NCI-H1092 treated with DMSO at 0.1 percent for 48 hours (cell line): ENCODE measurements at places on chromosomes 1 and 21.

DNA sequence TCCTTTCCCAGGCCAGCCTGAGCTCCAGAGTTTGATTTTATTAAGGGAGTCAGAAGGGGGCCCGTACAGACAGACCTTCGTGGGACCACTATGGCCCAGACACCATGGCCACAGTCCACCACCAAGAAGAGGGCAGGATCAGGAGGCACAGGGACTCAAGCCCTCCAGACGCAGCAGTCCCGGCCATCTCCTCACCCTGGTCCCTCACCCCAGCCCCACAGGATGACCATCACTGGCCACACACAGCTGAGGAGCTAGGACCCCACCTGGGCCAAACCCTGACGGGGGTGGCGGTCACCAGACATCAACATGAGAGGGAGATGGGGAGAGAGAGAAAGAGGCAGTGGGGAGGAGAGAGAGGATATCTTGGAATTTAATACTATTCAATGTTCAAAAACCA lies 29.2 kb upstream of the AGPAT3 start:
- no peak for DNase-seq

- peak; percentile 89 for DNase-seq
Measured at GRCh38 chr21:44059710-44060109, 47.5 kb upstream of the PWP2 start.

DNA sequence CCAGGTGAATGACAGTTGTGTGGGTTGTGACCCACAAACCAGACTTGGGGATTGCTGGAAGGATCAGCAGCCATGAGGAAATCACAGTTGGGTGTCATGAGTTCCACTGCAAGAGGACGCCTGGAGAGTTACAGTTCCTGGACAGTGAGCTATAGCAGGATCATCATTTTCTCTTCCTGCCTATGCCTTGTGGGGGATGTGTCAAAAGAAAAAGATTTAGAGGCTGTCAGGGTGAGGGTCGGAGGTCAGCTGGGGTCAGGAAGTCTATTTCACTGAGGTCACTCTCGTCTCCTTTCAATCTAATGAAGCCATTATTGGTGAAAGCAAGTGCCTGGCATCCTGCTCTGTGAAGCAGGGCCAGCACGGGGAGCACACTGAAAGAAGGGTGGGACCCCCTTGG lies 7.0 kb upstream of the LIN28A start:
- no peak for DNase-seq

DNA sequence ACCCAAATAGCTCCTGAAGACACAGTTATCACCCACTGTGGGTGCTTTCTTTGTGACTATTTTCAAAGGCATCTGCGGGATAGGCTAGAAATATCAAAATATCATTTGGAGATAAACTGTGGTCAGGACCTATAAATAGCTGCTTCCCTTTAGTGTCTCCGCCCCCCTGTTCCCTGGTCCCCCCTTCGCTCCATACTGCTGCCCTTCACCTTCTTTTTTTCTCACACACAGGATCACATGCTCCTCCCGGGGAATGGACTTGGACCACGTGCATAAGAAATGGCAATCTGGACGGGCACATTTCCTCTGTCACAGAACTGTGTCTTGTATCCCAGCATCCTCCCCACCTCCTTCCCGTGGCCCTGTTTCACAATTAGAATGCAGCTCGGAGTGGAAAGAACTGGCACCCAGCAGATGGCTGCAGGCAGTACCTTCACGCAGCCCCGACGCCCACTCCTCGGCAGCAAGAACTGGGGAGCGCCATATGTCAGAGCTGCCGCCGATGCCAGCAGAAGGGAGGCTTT lies 68.8 kb upstream of the SSX2IP start:
- peak; percentile 29 for DNase-seq

DNA sequence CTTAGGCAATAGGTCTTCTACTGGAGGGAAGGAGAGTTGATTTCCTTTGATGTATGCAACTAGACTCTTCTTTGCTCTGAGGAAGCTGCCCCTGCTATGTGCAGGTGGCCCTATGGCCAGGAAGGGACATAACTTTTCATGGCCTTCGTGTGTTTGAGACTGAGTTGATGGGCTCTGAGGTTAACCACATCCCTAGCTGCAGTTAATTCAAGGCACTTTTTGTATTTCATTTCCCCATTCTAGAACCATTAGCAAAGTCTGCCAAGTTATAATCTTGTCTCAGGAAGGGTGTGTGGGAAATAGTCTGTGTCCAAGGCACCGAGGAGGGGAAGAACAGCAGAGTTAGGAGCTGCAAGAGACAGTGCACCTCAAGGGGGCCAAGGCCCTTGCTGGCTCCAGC lies 2.5 kb downstream of the FCRL4 start:
- DNase-seq, result no peak

DNA sequence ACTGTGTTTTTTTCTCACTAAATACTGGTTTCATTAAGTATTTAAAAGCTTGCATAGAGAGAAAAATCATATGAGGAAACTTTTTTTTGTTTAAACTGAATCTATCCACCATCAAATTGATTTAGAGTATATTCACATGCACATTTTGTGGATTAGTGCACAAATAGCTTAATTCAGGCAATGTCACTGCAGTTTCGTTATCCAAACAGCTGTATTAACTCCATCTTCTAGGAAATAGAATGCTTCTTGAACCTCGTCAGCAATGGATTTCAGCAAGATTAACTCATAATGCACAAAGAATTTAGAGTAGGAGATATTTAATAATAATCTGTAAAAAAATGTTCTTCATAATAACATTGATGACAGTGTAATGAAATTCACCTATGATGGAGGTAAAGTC lies 37.5 kb downstream of the NEXN start:
- no peak for DNase-seq

GRCh38 chr1:35554266-35555211 lies 2.7 kb downstream of the KIAA0319L start:
- peak; percentile 73 for DNase-seq
